ENCODE measurements at places on chromosomes 4 and X. TPM values are rescaled to one million over a fixed set of nuclear protein-coding genes. Genes with fewer than 3 reads are reported as not detected.
A peak's percentile ranks its signal among the peaks of the same experiment; 100 is the strongest.

GRCh38 chr4:51909236-51909703 lies 66.3 kb downstream of the DCUN1D4 start:
- no peak for DNase-seq

- peak; percentile 73 for DNase-seq
Measured at GRCh38 chr4:8468746-8469535, 28.4 kb downstream of the TRMT44 start.

DNA sequence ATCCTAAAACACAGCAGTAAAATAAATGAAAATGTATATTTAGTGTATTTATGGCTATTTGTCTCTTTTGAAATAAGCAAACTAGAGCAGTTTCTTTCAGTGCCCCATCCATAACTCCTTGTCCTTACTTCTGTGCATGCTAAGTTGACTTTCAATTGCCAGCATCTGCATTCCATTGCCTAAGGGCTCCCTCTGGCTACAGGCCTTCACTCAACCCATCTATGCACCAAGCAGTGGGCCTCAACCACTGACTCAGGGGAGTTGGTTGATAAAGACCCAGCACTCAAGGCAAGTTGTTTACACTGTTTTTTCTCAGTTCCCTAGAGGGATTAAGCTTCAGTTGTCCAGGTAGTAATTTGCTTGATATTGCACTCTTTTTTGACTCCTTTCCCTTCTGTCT lies 265.7 kb downstream of the IQCM start:
- no peak for DNase-seq

- DNase-seq, result no peak
Measured at GRCh38 chr4:75623026-75623425, 7.3 kb downstream of the CDKL2 start.

GRCh38 chr4:75042601-75043208 lies 109.8 kb downstream of the PARM1 start:
- no peak for DNase-seq

DNA sequence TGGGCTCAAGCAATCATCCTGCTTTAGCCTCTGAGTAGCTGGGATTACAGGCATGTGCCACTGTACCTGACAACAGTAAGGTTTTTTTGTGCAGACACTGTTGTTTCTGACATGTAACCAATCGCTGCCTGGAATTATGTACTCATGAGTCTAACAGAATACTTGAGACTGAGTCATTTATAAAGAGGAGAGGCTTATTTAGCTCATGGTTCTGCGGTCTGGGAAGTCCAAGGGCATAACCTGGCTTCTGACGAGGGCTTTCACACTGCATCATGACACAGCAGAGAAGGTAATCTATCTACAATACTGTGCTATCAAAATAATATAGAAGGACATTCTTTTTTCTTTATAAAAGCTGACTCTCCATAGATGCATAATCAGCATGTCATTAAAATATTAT lies 115.5 kb upstream of the STOX2 start:
- no peak for DNase-seq

The BMP3 gene
- total RNA-seq, result not detected

The GLRA3 gene
- total RNA-seq, result 0.41 TPM

Measured in uterus (tissue), 4 donors.